ENCODE measurements at places on chromosomes 12 and 14.

- DNase-seq, result no peak
These were observed 163.4 kb downstream of the AKAP6 start for GRCh38 chr14:32492457-32492856.

DNA sequence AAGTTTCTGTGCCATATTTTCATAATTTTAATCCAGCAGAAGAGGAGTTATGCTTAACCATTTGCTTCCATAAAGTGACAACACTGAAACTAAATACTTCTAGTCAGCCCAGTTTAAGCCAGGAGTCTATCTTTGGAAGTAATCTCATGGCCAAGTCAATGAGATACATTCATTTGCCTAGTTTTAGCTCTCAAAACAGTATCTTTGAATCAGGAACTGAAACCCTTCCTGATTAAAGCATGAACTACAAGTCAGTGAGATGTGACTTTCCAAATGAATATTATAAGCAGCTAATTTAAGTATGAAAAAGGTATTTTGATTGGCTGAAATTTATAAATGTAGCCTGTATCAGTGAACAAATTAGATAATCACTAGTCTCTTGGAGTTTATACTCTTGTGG, 491.5 kb downstream of the SLC6A15 start:
- no peak for DNase-seq

GRCh38 chr12:49094160-49094974, at the start of gene DHH:
Gene DHH, minus strand, starts transcription at chr12:49094801. Its CDS starts 289 bp downstream, at chr12:49094512.
- DNase-seq, result no peak

DNA sequence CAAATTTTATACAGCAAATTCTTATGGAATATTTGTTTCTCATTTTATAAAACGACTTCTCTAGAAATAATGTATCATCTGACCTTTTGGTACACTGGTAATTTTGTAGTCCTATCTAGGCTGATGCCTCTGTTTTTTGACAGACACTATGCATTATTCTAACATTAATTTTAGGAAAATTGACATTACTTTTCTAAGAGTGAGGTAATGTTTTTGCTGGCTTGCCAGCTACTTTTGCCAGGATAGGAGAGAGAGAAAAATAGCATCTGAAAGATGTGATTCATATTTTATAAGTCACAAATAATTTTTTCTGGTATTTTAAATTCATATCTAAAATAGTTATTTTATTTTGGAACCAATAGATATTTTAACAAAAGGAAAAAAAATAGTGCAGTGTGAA, 153.5 kb downstream of the CCDC91 start:
- DNase-seq, result no peak

DNA sequence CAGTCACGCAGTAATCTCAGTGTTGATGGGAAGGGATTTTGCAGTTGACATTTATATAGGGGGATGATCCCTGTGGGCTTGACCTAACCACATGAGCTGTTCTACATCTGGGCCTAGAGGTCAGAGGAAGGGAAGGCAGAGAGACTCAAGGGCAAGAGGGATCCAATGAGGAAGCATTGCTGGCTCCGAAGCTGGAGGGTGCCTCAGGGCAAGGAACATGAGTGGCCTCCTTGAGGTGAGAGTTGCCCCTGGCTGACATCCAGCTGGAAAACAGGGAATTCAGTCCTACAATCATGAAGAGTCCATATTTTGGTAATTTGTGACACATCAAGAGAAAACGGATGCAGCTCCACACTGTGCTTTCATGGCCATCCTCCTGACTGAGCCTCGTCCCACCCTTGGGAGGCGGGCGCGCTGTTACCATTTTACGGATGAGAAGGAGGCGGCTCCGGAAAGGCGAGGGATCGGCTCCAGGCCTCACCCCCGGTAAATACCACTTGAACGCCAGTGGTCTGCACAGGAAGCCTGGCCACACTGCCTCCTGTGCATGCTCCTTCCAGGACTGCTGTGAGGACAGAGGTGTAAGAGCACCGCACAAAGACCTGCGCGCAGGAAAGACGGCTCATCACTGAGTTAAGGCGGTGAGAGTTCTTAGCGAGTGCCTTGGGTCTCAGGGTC, 18.5 kb upstream of the FKBP4 start:
- DNase-seq, result no peak

DNA sequence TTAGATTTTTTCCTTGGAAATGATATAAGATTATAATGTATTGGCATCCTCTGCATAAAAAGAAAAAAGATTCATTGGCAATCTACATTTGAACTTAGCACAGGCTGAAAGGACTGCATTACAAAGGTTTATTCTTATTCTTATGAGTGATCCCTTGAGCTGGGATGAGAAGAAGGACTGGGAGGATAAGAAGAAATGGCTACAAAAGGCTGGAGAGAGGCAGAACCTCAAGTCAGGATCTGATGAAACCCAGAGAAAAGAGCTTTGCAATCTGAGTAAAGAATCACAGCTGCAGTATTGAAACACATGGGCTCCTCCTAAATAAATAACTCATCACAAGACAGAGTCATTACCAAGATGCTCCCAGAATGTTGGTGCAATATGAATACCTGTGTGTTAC, 1635.4 kb upstream of the FLRT2 start:
- DNase-seq, result no peak

DNA sequence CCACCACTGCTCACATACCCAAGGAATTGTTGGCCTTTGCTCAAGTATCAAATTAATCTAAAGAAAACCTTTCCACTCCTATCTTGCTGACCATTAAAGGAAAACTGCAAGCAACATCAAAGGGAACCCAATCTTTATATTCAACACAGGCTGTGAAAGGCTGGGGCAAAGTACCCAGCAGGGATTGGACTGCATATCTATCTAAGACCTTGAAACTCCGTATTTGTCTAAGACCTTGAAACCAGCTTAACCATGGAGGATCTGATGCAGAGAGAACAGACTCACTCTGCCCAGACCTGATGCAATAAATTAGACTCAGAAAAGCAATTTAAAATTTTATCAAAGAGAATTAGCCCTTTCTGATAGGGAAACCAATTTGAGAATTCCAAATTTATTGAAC, 102.2 kb downstream of the DIO2 start:
- no peak for DNase-seq

GRCh38 chr12:66449531-66449930, 147.2 kb downstream of the HELB start:
- no peak for DNase-seq

DNA sequence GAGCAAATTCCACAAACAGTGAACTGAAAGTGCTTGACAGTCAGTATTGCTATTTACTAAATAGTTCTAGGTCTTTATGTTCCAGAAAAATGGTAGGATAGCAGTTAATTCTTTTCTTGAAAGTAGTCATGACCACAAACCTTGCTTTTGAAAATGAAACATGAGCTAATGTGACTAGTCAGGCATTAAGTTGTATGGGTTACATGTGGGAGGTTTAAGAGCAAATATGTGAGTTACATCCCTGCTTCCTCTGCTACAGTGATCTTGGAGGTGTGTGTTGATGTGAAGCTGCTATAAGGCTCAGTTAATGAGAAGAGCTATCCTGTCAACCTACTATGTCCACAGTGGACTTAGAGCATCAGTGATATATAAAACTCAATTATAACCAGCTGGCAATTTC, 741.6 kb downstream of the FSCB start:
- DNase-seq, result no peak

- DNase-seq, result no peak
These were observed 365.7 kb downstream of the RPS29 start for GRCh38 chr14:49220492-49220891.

GRCh38 chr12:10214136-10214894, 1.6 kb downstream of the GABARAPL1 start:
- no peak for DNase-seq

- no peak for DNase-seq
These were observed 6.2 kb downstream of the AACS start for GRCh38 chr12:125071456-125071855.

GRCh38 chr12:121112496-121112895, 20.2 kb upstream of the P2RX7 start:
- no peak for DNase-seq

DNA sequence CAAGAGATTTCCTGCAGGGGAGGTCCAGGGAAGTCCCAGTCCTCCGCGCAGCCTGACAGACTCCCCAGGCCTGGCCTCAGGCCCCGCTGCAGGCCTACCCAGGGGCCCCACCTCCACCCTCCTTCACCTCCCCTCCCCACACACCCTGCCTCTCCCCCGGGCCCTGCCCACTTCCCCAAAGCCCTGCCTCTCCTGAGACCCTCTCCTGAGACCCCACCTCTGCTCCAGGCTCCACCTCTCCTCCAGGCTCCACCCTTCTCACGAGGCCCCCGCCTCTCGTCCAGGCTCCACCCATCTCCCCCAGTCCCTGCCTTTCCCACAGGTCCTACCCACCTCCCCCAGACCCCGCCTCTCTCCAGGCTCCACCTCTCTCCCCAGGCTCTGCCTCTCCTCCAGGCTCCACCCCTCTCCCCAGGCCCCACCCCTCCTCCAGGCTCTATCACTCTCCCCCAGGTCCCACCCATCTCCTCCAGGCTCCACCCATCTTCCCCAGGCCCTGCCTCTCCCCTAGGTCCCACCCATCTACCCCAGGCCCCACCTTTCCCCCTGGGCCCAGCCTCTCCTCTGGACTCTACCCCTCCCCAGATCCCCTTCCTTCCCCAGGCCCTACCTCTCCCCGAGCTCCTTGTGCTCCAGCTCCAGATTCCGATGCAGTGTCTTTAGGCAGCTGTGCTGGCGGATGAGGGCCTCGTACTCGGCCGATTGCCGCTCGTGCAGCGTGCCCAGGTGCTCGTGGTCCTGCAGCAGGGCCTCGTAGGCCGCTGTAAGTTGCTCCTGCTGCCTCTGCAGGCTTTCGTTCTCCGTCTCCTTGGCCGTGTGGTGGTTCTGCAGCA, 58.8 kb upstream of the GPR68 start:
- DNase-seq, result no peak

GRCh38 chr14:96904201-96904600, 107.0 kb downstream of the VRK1 start:
- DNase-seq, result no peak

DNA sequence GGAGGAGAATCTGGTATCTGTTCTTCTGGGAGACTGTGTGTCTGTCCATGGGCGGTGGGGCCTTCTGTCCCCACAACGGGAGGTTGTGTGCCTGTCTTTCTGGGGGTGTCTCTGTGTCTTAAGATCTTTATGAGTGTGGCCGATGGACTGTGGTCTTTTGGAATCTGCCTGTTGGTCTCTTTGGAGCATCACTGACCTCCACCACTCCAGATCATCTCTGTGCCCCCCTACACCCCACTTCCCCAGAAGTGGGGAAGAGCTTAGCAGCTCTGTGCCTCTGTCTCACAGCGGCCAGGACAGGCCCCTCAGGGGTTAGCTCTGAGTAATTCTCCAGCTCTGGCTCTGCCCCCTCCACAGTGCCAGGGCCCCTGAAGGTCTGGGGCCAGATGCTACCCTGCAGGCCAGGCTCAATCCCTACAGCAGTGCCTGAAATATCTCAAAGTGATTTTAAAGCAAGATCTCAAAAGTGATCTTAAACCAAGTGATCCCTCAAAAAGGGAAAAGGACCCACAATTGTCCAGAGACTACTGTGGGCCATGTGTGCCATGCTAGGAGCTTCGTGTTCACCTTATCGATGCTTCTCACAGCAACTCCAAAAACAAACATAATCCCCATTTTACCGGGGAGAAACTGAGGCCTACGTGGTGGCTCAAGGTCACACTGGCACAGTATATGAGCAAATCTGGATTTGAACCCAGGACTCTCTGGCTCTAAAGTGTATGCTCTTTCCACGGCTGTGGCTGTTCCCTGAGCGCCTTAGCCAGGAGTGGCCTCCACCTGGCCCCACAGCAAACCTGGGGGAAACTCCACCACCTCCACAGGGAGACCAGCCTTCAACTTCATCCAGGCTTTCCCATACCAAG, 26.0 kb upstream of the KRT78 start:
- DNase-seq, result no peak

DNA sequence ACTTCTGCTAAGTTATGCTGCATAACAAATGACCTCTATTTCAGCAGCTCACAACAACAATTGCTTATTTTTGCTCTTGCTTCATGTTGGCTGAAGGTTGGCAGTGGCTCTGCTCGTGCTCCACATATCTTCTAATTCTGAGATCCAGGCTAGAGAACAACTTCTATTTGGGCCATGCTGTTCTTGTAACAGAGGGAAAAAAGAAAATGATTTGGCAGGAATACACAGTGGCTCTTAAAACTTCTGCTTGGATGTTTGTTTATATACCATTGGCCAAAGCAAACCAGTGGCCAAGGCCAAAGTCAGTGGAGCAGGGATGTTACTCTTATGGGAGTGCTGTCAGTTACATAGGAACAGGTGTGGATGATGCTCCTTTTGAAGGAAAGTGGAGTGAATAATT, 32.1 kb downstream of the GPHN start:
- no peak for DNase-seq

GRCh38 chr14:46488374-46488773, 163.2 kb downstream of the RPL10L start:
- DNase-seq, result no peak

GRCh38 chr12:132259872-132260695, 69.3 kb downstream of the GALNT9 start:
- no peak for DNase-seq
